ENCODE measurements at places on chromosomes 3 and 15.

DNA sequence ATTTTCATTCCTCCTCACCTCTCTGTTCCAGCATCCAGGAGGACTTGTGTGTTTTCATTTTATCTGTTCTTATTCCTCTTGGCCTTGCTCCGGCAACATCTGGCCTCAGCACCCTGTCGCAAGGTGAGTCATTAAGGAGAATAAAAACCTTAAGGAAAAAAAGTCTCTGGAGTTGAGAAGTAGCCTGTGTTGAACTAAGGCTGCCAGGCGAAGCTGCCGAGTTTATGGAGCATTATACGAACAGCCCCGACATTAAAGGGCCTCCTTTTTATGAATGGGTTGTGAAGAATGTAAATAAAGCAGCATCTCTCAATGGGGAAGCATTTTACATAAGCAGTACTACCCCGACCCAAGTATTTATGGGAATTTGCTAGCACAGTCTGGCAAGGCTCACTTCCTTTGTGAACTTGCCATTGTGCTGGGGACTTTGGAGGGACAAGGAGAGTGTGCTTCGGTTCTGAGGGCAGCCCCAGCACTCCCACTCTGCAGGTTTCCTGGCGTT is 4.7 kb downstream of the BAHD1 start:
- no peak for DNase-seq

- DNase-seq: no peak
Observed at GRCh38 chr15:25985165-25985564, 122.0 kb upstream of the ATP10A start.

DNA sequence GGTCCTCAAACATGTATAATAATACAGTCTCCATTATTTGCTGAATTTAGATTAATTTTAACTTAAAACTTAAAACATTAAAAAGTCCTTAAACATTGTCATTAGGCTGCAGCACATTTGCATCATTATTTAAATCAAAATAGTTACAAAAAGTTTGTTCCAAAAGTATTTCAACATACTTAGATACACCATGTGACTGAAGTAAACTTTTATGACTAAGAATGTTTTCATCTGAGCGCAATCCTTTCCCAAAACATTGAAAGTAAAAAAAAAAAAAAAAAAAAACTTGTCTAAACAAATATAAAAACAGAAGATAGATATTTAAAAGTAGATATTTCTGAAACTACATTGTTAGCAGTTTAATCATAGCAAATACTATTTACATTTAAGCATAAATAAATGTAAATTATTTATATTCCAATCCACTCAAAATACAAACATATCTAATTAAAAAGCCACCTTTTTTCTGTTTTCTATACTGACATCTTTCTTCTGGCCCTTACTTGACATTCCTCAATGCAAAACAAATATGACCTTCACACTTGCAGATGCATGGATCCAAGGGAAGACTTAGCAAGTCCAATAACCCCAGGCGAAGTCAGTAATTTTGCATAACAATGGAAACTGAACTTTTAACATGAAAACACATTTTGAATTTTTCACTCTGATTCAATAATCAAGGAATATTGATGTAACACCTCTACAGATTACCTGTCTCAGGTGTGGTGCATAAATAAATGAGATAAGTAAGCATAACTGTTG is 10.3 kb downstream of the FAM227B start:
- DNase-seq: no peak

DNA sequence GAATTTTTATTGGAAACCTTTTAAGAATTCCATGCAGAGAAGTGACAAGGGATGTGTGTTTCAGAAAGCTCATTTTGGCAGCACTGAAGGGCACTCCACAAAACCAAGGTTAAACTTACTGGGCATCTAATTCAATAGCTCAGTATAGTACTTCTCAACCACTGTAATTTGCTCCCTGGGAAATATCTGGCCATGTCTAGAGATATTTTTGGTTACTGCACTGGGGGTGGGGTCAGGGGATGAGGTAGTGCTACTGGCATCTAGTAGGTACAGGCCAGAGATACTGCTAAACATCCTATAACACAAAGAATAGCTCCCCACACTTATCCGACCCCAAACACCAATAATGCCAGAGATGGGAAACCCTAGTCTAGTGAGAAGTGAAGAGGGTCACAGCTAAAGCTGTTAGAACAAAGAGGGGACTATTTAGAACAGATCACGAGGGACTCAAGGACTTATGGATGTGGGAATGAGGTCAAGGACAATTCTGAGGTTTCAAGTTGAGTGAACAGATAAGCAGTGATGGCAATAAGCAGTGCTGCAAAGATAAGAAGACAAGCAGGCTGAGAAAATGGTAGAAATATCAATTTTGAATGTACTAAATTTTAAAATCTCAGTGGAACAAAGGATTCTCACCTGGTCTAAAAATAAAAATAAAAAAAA is 3.2 kb downstream of the MRPL46 start:
- DNase-seq: no peak

DNA sequence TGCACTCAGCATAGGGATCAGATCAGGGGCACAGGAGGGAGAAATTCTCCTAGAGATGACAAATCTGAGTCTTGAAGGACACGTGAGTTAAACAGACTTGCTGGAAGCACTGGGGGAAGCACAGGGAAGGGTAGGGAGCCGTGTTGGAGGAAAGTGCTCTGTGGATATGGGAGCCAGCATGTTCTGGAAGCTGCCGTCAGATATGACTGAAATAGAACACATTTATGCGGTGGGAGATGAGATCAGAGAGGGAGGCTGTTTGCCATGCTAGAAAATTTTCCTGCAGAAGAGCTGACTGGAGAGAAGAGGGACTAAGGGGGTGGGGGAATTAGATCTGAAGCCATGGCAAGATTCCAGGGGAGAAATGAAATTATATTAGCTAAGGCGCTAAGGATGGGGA is 1.8 kb downstream of the TAMM41 start:
- DNase-seq: no peak

- DNase-seq: no peak
Observed at GRCh38 chr3:158649791-158650190, 5.5 kb downstream of the GFM1 start.
